ENCODE measurements at places on chromosomes 7 and 10. TPM values are rescaled to one million over a fixed set of nuclear protein-coding genes. Genes with fewer than 3 reads are reported as not detected.

PPP1R17 gene
- not detected for polyA plus RNA-seq

SLC16A9 gene
- 0.34 TPM for polyA plus RNA-seq

NXPH1 gene
- polyA plus RNA-seq: not detected

TMEM140 gene
- 6.7 TPM for polyA plus RNA-seq

NOD1 gene
- 11.2 TPM for polyA plus RNA-seq
